NCI-H748 treated with DMSO at 0.1 percent for 48 hours (cell line): ENCODE measurements at places on chromosomes 1 and 21.

GRCh38 chr1:201703621-201704438 lies 125.1 kb upstream of the IPO9 start:
- DNase-seq: peak; percentile 37

- DNase-seq: no peak
Measured at GRCh38 chr1:166876540-166876838, 425 bp upstream of the TADA1 start.

- no peak for DNase-seq
Measured at GRCh38 chr1:63563745-63564144, 29.5 kb upstream of the PGM1 start.

GRCh38 chr1:43930168-43930948 lies 3.2 kb upstream of the ARTN start:
- DNase-seq: no peak

DNA sequence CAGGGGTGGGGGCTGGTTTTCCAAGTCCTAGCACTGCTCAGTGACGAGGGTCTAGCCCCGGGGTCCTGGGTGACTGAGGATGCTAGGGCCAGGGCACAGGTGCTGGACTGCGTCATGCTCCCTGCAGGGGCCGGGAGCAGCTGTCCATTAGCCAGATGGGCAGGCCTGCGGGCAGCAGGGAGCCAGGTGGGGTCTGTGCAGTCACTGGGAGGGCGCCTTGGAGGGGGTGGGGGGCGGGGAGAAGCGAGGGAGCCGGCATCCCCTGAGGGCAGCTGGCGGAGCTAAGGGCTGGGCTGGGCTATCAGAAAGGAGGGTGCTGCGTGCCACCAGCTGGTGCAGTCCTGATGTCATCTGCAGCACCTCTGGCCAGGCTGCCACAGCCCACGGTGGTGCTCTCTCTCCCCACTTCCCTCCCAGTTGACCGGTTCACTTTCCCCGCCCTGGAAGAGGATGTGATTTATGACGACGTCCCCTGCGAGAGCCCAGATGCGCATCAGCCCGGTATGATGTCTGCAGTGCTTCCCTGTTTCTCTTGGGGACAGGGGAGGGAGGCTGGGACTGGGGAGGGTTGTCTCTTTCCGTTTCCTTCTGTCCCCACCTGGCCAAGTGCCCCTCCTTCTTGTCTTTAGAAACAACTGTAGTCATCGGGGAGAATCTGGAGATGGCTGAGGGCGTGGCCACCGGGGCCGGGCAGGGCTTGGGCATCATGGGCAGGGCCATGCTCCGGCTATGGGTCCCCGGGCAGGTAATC lies 63.8 kb downstream of the ARHGEF10L start:
- peak; percentile 2 for DNase-seq

GRCh38 chr1:241499910-241500309 lies 19.6 kb downstream of the FH start:
- peak; percentile 6 for DNase-seq

GRCh38 chr1:192867180-192867579 lies 58.3 kb downstream of the RGS2 start:
- DNase-seq: no peak

- DNase-seq: no peak
Measured at GRCh38 chr21:24561291-24561690, 1046.0 kb downstream of the MRPL39 start.

DNA sequence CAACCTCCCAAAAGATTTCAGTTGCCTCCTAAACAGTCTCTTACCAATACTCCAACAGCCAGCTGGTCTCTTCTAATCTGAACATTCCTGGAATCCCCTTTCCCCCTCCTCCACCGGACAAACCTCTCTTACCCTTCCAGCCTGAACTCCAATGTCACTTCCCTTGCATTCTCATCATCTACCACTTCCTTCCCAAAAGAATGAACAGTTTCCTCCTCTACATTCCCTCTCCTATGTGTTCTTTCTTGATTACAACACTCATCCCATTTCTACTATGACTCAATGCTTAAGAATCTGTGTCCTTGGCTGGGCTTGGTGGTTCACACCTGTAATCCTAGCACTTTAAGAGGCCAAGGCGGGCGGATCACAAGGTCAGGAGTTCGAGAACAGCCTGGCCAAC lies 417.1 kb downstream of the SETD4 start:
- DNase-seq: no peak

- DNase-seq: no peak
Measured at GRCh38 chr1:119960501-119960900, 64.2 kb upstream of the ADAM30 start.

GRCh38 chr1:12359359-12360133 lies 129.7 kb downstream of the VPS13D start:
- DNase-seq: no peak

DNA sequence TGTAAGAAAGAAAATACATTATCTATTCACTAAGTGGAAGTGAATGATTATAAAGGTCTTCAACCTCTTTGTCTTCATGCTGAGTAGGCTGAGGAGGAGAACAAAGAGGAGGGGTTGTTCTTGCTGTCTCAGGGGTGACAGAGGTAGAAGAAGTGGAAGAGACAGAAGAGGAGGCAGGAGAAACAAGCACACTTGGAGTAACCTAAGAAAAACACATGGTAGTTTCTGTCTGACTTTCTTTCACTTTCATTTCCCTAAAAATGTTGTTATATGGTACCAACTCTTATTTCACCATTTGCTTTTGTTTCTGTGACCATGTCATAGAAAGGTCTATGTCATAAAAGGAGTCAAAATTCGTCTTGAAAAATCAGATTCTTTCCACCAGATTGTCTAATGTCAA lies 696.6 kb upstream of the BRINP3 start:
- DNase-seq: no peak

DNA sequence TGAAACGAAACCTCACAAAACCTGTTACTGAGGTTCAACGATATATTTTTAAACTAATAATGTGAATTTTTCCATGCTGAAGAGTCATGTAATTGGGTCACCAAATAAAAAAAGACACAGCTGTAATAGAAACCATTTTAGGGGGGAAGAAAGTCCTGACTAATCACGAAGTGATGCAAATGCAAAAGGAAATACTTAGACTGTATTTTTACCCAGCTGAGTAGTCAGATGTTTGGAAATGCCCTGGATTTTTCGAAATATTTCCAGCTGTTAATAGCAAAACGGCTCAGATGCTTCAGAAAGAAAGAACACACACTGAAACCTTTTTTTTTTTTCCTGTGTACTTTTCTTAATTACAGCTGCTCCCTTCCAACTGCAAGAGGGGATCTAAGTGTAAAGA lies 210.3 kb downstream of the SETD4 start:
- DNase-seq: no peak

DNA sequence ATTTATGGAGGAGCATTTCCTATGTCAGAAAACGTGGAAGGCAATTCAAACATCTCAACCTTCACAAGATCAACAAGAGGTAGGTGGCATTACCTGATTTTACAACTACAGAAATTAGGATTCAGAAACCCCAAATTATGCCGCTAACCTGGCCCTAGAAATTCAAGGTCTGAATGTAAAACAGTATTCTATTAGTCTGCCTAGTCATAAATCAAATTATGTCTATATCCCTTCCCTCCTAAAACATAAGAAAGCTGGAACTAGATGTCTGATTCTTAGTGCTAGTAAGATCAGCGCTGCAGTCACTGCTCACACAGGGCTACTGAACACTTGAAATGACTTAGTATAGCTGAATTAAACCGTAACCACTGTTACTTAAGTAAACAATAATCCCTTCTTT lies 1.4 kb downstream of the TOMM20 start:
- DNase-seq: no peak

DNA sequence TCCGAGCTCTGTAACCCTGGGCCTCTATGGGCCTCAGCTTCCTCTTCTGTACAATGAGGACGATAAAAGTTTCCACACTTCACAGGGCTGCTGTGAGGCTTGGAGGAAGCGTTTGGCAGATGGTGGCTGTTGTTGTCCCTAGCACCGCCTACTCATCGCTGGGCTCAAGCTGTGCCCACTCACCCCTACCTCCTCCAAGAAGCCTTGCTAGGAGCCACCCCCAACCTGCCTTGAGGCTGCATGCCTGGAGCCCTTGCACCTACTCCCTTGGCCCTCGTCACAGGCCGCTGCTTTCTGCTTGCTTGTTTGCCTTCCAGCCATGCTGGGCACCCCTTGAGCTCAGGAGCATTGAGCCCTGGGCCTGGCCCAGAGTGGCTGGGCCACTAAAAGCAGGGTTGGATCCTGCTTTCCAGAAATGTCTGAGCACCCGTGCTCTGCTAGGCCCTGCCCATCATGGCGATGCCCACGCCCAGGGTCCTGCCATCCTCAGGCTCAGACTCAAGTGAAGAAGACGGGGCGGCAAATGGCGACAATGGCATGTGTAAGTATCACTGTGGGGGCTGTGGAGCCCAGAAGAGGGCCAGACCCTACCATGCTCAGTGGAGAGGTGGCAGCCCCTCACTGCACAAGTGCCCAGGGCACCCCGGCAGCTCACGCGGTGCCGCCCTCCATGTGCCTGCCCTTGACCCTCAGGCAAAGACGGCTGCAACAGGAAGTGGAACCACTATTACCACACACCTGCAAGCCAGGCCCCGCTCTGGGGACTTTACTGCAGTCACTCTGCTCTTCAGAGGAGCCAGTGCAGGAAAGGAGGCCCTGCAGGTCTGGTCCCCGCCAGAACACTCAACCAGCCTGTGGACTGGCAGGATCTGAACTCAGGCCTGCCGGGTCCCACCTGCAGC lies 9.5 kb downstream of the SH3BGRL3 start:
- DNase-seq: no peak

DNA sequence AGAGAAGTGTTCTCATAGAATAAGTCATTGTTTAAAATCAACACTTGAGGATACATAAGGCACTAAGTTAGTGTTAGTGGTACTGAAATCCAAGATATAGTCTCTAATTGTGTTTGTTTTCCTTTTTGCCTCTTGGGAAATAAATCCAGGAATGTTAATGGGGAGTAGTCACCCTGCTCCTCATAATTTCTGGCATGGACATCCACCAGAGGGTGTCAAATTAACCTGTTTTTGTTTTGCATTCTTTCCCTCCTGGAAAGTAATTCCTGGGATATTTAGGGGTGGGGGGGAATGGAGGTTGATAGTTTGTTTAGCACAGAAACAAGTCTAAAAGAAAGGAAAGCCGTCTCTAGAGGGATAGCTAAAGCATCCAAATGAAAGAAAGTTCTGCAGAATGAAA lies 87.8 kb upstream of the MAP1LC3C start:
- DNase-seq: no peak

DNA sequence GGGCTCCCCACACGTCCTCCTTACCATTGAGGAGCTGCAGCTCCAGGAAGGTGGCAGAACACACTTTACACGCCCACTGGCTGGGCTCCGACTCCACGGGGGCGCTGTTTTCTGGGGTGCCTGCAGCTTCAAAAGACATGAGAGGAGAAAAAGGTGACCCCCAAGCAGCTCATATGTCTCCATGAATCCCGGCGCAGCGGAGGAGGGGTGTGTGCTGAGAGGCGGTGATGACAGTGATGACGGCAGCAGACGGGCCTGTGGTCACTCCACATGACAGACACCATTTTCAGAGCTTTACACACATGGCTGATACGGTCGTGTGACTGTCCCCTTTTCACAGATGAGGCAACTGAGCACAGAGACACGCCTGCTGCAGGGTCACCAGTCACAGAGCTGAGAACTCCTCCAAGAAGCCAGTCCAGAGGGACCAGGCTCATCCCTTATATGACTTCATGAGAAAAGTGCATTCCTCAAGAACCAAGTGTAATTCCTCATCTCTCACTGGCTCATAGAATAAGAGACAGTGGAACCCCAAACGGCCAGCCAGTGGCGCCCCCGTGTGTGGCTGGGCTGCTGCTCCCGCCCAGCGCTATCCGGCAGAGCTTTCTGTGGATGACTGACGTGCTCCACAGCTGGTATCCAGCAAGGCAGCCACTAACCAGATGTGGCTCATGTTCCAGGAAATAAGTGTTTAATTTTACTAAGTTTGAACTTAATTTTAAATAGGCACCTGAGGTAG lies 31.9 kb downstream of the PRDM15 start:
- no peak for DNase-seq
